ENCODE measurements at places on chromosomes 12 and 14. TPM values are rescaled to one million over a fixed set of nuclear protein-coding genes. Genes with fewer than 3 reads are reported as not detected.
A peak's percentile ranks its signal among the peaks of the same experiment; 100 is the strongest.

Gene RFX4
- total RNA-seq, result not detected

Gene SLC17A8
- total RNA-seq, result not detected

Gene SERPINA6
- total RNA-seq, result not detected

Gene LRCOL1
- total RNA-seq, result 7.1 TPM

Gene KRT82
- not detected for total RNA-seq

Gene LTB4R2
- not detected for total RNA-seq

- H3K27me3 ChIP-seq, result no peaks in the 10 kb centered on the region
- no peaks in the 10 kb centered on the region for H3K4me1 ChIP-seq
- no peak overlapping the region for H3K4me3 ChIP-seq
- no peak overlapping the region for H3K27ac ChIP-seq
- no peaks in the 10 kb centered on the region for H3K36me3 ChIP-seq
- no peak for DNase-seq
Observed at GRCh38 chr12:22609501-22609900, 15.5 kb upstream of the ETNK1 start.

- H3K36me3 ChIP-seq, result no peaks in the 10 kb centered on the region
- no peaks in the 10 kb centered on the region for H3K27me3 ChIP-seq
- no peaks in the 10 kb centered on the region for H3K4me1 ChIP-seq
- no peak for DNase-seq
- H3K4me3 ChIP-seq, result peak overlapping the region; percentile 39
Observed at GRCh38 chr12:3200814-3201233, 123.6 kb downstream of the TSPAN9 start.

- H3K27ac ChIP-seq, result peak overlapping the region; percentile 47
- no peak for DNase-seq
- no peak overlapping the region for H3K4me3 ChIP-seq
Observed at GRCh38 chr14:61527325-61528100, 167.8 kb upstream of the HIF1A start.

DNA sequence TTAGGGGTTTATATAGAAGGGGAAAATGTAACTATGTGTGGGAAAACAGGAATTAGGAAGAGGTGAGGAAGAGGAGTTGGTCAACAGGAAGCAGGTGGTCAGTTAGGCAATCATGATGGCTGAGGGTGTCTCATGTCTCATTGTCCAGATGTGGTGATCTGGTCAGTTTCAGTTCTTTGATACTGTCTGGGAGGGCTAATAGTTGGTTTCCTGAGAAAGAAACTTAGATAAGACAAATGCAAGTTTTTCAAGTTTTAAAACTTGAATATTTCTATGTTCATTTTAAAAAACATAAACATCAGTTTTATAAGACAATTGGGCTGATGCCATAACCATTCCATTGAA lies 1121.8 kb upstream of the USP15 start:
- no peak for DNase-seq
- H3K27ac ChIP-seq, result no peak overlapping the region
- no peaks in the 10 kb centered on the region for H3K4me1 ChIP-seq
- no peaks in the 10 kb centered on the region for H3K36me3 ChIP-seq
- no peak overlapping the region for H3K4me3 ChIP-seq

GRCh38 chr14:89661392-89661791 lies 244.4 kb upstream of the FOXN3 start:
- H3K36me3 ChIP-seq, result no peaks in the 10 kb centered on the region
- no peaks in the 10 kb centered on the region for H3K4me1 ChIP-seq
- H3K27me3 ChIP-seq, result no peaks in the 10 kb centered on the region

GRCh38 chr14:89753828-89754412 lies 200.6 kb downstream of the EFCAB11 start:
- no peak for DNase-seq
- no peaks in the 10 kb centered on the region for H3K4me1 ChIP-seq
- H3K27ac ChIP-seq, result no peak overlapping the region
- H3K27me3 ChIP-seq, result no peaks in the 10 kb centered on the region
- no peak overlapping the region for H3K4me3 ChIP-seq

DNA sequence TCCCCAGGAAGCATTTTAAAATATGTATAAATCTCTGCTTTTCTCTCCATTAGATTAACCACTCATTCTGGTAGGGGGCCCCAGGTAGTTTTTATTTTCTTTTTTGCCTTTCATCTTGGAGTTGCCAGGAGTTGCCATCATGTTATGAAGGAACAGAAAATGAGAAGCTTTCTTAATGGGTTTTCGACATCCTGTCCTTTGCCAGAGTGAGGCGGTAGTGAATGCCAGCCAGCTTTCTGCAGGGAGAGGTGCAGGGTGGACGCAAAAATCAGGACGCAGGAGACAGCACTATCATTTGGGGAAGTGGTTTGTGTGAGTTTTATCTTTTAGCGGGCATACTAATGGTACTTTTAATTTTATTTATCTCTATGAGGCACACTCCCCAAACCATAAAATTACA lies 1.7 kb downstream of the RASSF8 start:
- peak overlapping the region; percentile 95 for H3K4me3 ChIP-seq
- H3K27me3 ChIP-seq, result no peaks in the 10 kb centered on the region
- no peaks in the 10 kb centered on the region for H3K4me1 ChIP-seq
- no peaks in the 10 kb centered on the region for H3K36me3 ChIP-seq
- no peak for DNase-seq

DNA sequence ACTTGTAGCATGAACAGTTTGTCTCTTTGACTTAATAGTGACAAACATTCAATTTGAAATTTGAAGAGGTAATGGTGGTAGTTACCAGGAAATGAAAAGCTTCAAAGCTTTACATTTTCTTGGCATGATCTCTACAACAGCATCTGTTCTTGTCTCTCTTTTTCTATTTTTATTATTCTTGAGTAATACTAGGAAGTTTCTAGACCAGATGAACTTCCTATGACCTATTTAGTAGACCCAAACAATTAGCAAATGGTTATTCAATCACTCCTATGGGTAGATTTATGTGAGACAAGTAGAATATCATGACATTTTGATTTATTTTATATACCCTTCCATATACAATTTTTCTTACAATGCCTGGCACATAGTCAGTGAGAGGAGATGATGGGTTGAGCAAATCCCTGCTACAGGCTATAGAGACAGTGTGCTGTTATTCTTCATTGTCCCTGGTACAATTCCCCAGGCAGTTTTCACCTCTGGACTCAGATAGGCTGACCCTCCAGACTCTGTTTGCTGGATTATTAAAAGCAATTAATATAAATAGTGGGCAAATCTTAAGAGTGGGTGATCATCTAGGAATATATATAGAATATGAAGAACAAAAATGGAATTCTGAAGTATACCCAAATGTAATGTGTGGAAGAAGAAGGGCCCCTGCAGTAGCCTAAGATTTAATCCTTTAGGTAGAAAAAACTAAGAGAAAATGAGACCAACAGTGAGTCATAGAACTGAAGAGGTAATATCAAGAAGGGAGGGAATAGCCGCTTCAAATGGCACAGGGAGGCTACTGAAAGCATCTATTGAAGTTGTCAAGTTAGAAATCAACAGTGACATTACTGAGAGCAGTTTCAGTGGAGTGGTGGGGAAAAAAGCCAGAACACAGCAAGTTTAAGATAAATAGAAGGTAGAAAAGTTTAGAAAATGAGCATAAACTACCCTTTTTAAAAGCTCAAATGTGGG lies 512.0 kb downstream of the FOXG1 start:
- H3K36me3 ChIP-seq, result no peaks in the 10 kb centered on the region
- H3K4me3 ChIP-seq, result no peak overlapping the region
- no peak for DNase-seq
- no peak overlapping the region for H3K27ac ChIP-seq
- H3K4me1 ChIP-seq, result no peaks in the 10 kb centered on the region

DNA sequence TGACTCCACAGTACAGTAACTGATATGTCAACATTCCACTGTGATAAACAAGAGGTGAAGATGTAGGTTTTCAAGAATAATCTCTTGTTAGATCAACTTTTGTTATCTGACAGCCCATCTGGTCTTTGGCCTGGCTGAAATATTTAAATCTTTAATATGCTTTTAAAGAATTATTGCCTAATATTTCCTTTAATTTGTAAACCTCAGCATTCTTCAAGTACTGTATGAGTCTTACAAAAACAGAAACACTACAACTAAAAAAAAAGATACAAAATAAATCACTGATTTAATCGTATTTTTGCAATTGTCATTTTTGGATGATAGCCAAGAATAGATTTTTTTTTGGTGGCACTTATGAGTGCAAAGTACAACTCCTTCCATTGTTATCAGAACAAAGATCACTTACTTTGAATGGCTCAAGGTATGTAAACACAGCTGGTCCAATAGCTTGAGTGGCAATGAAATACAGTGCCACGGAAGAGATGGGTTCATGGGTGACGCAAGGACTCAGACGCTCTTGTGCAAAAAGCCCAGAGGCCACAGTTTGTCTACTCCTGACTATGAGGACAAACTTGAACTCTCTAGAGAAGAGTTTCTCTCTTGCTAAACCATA lies 109.5 kb downstream of the PAX9 start:
- no peak for DNase-seq
- H3K27ac ChIP-seq, result no peak overlapping the region
- no peak overlapping the region for H3K4me3 ChIP-seq

- H3K4me3 ChIP-seq, result peak within 1 kb of the TSS; percentile 65
- peak; percentile 89 for DNase-seq
- H3K36me3 ChIP-seq, result no peaks in the 10 kb centered on the region
- H3K27ac ChIP-seq, result peak within 1 kb of the TSS; percentile 89
- H3K4me1 ChIP-seq, result no peaks in the 10 kb centered on the region
- no peaks in the 10 kb centered on the region for H3K27me3 ChIP-seq
Observed at GRCh38 chr14:23183479-23183878, at the start of gene SLC7A8. Gene SLC7A8, minus strand, starts transcription at chr14:23183660. Its CDS starts 746 bp downstream, at chr14:23182914.

DNA sequence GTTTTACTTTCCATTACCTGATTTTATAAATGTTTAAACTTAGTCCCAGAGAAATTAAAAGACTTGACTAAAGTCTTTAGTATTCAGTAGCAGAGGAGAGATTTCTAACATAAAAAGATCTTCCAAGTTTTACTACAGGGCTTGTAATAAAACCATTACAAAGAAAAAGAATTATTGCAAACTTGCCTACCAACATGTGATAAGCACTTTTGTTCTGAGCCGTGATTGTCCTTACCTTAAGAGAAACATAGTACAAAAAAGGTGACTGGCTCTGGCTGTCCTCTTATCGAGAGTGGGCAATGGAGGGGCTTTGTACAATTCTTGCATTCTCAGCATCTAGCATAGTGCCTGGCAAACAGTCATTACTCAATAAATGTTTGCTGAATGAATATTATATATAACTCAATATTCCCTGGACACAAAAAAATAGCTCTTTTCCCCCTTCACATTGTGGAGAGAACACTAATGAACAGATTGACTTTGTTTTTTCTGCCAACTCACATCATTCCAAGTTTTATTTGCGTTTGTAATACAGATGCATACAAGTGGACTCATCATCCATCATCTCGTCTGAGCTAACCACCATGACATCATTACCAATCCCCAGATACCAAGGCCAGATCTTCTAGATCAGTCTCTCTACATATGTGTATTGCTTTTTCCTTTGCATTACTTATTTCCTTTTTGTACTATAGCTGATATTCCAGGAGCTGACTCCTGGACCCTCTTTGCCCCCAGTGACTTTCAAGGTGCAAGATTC lies 192.8 kb upstream of the EEA1 start:
- H3K27me3 ChIP-seq, result no peaks in the 10 kb centered on the region
- H3K4me1 ChIP-seq, result no peaks in the 10 kb centered on the region
- H3K4me3 ChIP-seq, result no peak overlapping the region
- H3K27ac ChIP-seq, result no peak overlapping the region
- DNase-seq, result no peak
